Mesenchymal stem cell (in vitro differentiated cells and primary cell): ENCODE measurements at places on chromosomes 6 and 20.

GRCh38 chr6:16555550-16555949, 205.7 kb downstream of the ATXN1 start:
- no peak for DNase-seq

GRCh38 chr6:98092331-98092730, 742.0 kb upstream of the POU3F2 start:
- no peak for DNase-seq

- DNase-seq = no peak
These were observed 208.7 kb downstream of the SOX4 start for GRCh38 chr6:21802175-21802822.

- no peak for DNase-seq
These were observed 14.9 kb upstream of the CBFA2T2 start for GRCh38 chr20:33474963-33475362.

DNA sequence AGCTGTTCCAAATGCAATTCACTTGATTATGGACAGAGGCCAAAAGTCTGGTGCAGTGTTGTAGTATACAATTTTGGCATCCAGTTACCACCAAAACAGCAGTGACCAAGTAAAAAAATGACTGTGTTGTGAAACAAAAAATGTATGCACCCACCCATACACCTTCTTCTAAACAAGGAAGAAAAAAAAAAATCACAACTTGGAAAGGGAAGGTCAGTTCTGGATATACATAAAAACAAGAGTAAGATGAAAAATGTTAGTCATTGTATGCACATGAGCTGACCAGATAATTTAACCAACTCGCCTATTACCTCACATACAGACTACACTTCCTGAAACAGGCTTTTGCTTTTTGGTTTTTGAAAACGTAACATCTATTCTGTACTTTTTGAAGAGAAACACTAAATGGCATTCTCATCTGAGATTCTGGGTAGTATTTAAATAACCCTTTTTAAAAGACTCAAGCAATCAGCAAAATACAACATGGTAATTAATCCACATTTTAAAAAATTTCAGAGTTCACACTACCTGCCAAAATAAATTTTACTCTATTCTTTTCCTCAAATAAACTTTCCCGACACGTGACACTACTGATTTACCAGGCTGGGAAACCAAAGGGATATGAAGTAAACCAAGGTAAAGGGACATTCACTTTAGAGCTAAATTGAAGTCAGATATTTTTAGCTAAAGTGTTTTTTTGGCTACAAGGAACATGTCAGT, 141.6 kb upstream of the SHLD1 start:
- peak; percentile 49 for DNase-seq

GRCh38 chr20:63831646-63831992, 555 bp upstream of the ZBTB46 start:
- no peak for DNase-seq

DNA sequence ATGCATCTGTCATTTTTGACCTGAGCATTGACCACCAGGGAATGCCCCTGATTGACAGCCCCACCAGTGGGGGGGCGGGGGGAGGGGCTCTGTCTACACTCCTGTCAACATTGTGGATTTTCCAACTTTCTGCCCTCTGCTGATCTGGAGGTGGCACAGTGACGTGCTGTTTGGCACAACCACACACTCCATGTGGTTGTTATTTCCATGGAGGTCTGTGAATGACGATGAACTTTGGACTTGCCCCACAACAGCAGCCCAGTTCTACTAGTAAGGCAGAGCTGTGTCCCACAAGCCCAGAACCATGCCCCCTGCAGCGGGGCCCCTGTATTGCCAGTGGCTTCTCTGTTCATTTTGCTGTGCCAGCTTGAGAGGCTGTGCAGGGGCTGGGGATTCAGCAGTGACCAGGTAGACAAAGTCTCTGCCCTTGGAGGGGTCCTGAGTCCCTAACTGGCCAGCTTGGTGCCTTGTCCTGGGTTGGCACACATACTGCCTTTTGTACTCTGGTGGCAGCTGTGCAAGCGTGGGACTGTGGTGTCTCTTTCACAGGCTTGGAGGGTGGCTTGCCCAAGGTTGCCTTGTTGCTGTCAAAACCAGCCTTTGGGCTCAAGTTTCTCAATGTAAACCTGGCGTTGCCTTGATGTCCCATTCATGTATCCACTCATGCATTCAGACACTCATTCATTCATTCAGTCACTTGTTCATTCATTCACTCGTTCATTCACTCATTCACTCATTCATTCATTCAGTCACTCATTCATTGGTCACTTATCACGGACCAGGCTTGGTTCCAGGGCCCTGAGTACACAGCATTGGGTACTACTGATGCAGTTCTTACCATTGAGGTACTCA, 108.5 kb downstream of the SYCP2 start:
- DNase-seq = no peak

DNA sequence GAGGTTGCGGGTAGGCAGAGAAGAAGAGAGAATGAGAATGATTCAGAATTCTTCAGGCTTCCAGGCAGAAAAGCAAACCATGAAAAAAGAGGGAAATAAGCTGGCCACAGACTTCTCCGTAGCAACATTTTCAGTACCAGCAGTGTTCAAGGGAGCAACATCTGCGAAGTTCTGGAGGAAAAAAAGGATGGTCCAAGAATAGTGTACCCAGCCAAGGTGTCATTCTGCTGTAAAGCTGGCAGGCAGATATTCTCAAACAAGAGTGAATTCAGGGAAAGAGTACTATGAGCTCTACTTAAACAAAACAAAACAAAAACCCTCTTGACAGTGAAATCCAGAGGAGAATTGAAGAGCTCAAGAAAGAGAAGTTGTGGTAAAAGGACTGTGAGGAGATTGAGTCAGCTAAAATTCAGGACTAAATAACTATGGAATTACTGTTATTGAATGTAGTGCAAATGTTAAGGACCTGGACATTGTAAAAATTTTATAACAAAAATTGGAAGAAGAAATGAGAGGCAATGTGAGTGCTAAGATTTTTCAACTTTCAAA, 86.5 kb downstream of the ATRN start:
- no peak for DNase-seq

DNA sequence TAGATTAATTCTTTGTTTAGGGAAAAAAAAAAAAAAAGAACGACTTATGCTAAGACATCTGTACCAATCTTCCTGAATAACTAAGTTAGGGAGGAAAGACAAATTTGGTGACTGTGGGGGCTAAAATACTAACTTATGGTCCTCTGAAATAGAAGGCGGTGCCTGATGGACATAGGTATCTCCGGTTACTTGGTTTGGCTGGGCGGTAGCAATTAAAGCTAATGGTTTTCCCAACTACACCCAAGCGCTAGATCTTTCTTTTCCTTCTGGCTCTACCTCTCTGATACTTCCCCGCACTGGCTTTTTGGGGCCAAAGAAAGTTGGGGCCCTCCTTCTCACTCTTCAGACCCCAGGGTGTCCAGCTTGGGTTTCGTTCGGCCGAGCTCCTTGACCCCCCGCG, 1.0 kb upstream of the RBM24 start:
- peak; percentile 8 for DNase-seq

- DNase-seq = no peak
These were observed 2.2 kb upstream of the QKI start for GRCh38 chr6:163412341-163412740.

DNA sequence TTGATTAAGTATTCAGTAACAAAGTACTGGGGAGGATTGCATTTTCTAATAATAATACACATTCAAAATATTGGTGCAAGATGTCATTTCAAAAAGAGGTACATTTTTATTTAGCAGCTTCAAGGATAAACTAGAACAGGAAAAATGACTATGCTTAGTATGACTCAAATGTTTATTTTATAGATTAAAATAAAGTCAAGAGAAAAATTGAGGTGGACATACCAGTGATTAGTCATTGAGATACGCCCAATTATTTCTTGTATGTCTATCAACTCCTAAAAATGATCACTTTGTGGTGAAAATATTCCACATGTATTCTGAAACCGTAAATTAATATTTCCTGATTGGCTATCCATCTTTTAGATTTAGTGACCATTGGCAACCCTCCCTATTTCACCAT, 96.7 kb downstream of the PHF3 start:
- peak; percentile 3 for DNase-seq

DNA sequence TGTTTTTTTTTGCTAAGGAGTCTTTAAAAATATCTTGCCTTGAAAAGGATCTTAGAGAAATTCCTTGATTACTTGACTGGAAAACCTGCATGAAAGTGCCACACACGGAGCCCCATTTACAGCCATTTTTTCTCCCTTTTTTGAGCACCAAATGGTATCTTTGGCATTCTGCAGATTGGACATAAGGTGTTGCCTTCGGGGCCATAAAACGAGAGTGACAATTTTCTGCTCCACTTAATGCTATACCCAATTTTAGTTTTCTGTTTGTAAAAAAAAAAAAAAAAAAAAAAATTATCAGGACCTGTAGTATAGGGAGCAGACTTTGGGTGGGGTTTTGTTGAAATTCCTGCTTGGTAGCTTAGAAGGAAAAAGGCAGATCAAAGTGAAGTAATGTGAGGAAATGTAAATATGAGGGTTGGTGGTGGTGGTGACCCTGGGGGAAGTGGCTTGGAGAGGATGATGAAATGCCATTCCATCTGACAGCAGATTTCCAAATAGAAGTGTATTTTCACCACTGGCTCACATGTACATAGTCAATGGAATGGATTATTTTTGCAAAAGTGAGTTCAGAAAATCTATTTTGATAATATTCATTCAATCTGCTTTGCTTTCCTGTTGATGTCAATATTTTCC, 212.1 kb upstream of the SOX4 start:
- DNase-seq = peak; percentile 14

GRCh38 chr6:24658573-24659560, 7.8 kb downstream of the TDP2 start:
- peak; percentile 81 for DNase-seq

DNA sequence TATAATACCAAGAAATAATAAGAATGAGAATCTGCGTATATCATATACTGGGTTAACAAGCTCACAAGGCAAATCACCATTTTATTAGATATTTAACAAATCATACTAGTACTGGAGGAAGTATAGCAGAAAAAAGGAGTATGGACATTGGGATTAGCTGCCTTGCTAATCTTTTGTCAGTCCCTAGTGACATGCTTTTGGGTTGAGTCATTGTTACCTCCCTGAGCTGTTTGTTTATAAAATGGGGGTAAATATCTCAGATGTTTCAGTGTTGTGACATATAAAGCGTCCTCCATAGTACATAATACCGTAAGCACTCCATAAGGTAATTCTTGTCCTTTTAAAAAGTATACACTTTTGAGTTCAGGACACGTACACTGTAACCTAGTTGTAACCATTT, 107.0 kb downstream of the ESR1 start:
- peak; percentile 48 for DNase-seq

DNA sequence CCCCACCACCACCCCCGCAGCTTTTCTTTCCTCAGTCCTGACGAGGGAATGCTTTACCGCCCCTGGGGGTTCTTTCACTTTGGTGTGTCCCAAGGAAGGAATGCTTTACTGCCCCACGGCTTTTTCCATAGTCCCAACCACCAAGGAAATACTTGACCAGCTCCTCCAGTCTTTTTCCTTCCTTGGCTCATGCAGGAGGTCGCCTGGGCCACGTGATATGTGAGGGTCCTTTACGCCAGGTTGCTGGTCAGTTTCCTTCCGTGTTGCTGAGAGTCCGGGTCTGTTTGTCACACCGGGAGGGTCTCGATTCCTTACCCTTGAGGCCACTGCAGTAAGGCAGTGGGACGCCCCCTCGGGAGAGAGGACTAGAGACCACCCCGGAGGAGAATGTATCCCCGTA, 58.9 kb upstream of the CDH4 start:
- DNase-seq = no peak
